ENCODE measurements at places on chromosomes 2 and 18.

DNA sequence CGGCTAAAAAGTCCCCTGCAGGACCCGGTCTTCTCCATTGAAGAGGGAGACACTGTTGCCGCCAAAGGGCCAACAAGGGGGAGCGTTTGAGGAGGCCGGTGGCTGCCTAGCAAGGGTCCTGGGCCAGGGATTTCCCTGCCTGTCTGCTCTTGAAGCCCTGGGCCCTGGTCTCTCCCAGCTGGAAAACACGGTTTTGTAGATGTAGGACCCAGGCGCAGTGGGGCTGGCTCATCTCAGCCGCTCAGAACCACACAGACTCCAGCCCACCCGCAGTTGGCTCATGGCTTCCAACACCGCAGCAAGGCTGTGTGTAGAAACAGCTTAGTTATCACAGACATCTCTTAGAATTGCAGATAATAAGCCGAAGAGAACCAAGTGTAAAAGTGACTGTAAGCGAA lies 57.1 kb upstream of the TWIST2 start:
- no peak for DNase-seq

DNA sequence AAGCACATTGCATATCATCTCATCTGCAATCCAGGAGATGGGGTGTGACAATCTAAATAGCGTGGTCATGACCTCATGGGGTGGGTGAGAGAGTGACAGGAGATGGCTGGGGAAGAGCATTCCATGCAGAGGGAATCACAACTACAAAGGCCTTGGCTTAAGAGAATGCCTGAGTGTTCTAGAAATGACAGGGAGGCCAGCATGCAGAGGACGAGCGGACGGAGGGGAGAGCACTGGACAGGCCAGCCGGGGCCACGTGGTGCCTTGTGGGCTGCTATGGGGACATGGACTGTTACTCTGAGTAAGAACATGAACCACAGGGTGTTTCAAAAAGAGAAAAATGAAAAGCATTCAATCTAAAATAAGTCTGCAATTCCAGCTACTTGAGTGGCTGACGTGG lies 117.9 kb upstream of the ODC1 start:
- no peak for DNase-seq

- no peak for DNase-seq
Measured at GRCh38 chr2:168198476-168199207, 48.8 kb downstream of the STK39 start.

GRCh38 chr2:219514196-219514761 lies at the start of gene ASIC4:
Gene ASIC4, plus strand, starts transcription at chr2:219514482. Its CDS starts 243 bp downstream, at chr2:219514725.
- DNase-seq: no peak

DNA sequence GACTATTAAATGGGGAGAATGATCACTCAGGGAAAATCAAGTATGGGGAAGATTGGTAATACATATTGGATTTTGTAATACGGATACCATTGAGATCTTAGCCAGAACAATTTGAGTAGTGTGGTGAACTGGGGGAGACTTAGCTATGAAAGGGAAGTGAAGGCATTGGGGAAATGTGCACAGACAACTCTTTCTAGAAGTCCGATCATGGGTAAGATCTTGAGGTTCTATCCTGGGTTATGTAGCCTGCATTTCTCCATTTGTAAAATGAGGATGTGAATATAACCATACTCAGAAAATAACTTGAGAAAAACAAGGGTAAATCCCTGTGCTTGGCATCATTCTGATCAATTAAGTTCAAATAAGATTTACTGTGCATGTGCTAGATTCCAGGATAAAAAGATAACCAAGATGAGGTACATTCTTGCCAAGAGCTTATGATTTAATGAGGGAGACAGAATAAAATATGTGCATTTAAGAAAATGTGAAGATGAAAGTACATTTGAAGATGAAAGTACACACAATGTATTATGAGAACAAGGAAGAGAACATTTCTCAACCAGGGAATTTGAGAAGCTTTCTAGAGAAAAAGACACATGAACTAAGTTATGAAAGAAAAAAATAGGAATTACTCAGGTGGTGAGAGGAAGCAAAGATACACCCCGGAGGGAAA lies 49.5 kb downstream of the SLC40A1 start:
- DNase-seq: no peak

DNA sequence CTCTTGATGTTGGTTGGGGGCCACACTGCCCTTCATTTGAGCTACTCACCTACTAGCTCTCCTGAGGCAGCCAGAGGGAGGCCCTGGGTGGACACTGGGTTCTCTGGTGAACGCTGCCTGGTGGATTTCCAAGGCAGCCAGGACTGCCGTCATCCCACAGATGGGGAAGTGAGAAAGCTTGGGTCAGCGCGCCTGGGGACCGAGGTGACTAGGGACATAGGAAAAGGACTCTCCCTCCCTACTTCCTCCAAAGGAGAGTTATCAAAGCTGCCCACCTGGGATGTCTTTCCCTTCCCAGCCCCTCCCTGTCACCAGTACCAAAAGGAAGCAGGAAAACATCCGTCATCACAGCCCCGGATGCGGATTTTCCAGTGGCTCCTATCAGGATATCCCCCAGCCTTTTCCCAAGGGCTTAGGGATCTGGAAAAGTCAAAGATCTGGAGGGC lies 3.8 kb upstream of the SEMA4C start:
- no peak for DNase-seq

DNA sequence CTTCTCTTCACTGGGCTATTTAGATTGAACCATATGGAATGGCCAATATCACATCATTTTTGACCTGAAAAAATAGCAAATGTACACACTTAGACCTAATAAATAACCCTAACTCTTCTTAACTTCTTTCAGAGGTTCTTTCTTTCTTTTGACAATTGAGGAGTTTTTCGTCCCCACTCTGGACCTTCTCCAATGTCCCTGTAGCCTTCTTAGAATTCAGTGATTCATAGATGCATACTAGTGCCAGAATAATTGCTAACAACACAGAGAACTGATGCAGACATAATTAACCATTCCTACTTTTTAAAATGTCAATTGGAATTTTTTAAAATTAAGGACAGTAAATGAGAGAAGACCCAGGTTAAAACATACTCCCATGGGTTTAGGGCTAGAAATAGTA lies 20.0 kb downstream of the DAPL1 start:
- no peak for DNase-seq

- no peak for DNase-seq
Measured at GRCh38 chr2:100043891-100044255, 98.5 kb downstream of the AFF3 start.

GRCh38 chr18:23970161-23971096 lies 44.1 kb upstream of the TTC39C start:
- DNase-seq: peak; percentile 34

- DNase-seq: no peak
Measured at GRCh38 chr18:13270279-13270855, 51.8 kb downstream of the LDLRAD4 start.

DNA sequence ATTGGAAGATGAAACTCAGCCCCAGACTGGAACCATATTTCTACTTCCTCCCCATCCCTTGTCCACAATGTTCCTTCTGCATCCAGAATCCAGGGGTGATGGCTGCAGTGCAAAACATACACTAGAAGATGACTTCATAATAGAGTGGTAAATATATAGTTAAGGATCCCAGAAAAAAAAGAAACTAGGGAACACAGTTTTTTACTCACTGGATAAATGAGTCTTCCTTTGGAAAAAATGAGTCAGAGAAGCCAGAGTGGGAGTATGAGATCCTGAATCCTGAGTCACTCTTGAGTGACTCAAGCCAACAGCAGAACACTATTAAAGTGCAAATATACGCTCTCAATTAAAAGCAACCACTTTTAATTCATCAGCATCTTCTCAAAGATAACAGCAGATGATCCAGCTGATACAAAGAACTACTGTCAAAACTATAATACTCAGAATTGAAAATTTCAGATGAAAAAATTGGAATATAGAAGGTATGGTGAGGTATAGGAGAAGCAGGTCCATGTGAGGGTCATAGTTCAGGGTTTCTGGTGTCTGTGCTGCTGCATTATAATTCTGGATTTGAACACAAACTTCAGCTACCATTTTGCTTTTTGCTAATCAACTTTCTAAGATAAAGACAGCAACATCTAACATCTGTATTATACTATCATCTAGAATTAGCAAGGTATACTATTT lies 987.2 kb upstream of the CDH2 start:
- DNase-seq: no peak

- DNase-seq: no peak
Measured at GRCh38 chr18:65788373-65788772, 37.6 kb downstream of the CDH7 start.

DNA sequence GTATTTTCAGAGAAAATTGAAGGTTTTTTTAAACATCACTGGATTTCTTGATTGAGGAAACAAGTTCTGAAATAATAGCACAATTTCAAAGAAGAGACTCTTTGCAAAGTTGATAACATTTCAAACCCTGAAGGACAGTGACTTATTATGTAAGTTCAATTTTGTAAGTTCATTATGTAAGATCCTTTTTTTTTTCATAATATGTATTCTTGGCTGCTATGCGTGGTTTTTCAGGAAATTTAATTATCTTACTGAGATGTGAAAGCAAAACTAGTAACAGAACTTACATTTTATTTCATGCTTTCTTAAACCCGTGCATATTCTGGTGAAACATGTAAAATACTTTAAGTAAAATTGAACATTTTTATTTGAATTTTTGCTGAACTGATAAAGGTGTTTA lies 65.4 kb downstream of the RIF1 start:
- DNase-seq: no peak

DNA sequence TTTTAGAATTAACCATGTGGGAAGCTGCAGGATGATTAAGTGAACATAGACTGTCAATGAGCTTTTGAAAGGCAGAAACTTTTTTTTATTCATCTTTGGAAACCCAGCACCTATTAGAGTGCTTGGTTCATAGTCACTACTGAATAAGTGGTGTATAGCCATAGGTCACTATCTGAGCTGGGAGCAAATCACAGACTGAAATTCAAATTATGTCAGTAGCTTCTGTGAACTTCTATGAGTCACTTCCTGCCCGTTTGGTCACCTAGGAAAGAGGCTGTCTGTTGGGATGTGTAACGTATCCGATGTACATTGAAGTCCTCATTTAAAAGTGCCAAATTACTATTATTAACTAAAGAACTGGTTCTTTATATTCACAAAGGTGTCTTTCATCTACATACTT lies 20.5 kb upstream of the SLC40A1 start:
- no peak for DNase-seq

DNA sequence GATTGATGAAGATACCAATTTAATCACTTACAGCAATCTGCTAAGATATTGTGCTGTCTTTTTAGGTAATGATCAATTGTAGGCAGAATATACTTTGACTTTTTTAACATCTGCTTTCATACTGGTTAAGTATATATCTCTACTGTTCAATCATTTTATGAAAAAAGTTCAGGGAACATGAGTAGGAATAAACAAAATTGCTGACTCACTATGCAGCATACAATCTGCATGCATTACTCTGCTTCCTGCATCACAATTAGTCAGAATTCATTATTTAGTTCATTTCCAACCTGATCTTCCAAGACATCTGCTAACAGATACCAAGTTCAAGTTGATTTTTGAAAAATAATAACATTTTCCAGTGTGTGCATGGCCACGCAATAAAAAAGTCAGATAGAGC lies 1430.4 kb upstream of the LRRTM1 start:
- DNase-seq: no peak

DNA sequence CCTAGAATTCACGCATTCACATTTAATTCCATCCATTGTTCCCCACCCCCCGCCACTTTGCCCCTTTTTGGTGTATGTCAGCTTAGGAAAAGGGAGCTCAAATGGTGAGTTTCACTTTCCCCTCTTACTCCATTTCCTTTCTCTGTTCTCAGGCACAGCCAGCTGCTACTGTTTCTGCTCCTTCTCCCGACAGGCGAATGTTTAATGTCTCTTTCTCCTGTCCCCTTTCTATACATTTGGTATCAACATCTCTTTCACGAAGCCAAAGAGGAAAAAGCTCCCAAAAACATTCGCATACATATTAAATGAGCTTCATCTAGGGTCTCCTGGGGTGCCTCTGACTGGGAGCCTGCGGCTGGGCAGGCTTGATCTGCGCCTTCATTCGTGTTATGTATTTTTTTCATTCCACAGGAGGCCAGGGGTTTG lies 124.2 kb upstream of the SATB2 start:
- DNase-seq: no peak

- DNase-seq: no peak
Measured at GRCh38 chr2:183224948-183225347, 100.7 kb downstream of the NUP35 start.

DNA sequence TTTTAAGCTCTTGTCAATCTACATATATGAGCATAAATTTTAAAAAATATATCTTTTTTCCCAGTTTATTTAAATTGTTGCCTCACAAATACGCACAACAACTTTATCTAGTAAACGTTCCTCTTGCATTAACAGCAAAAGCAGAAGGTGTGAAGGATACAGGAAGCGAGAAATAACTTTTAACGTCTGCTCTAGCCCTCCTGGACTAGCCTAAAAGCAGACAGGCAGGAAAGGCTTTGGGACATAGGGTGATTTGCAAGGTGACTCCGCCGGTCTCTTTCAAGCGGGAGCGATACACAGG lies 434 bp upstream of the DUSP19 start:
- no peak for DNase-seq

- DNase-seq: no peak
Measured at GRCh38 chr2:239768907-239769553, 256.1 kb downstream of the NDUFA10 start.

DNA sequence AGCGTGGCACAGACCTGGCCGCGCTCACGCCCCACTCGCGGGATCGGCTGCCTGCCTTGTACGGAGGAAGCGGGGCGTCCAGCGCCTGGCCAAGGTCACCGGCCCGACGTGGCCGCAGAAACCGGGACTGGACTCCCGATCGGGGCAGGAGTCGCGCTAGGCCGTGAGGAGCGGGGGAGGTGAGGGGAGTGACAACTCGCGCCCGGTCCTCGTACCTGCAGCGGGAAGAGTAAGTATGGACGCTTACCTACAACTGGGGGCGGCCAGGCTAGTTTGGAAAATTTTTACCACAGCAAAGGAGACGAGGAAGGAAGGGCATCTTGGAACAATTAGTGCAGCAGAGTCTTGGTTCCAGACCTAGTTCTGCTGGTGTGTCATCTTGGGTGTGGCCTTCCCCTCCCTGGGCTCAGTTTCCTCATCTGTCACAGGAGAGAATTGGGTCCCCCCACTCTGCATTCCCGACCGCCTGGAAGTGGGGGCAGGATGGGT lies 693 bp downstream of the UBE2F start:
- no peak for DNase-seq

DNA sequence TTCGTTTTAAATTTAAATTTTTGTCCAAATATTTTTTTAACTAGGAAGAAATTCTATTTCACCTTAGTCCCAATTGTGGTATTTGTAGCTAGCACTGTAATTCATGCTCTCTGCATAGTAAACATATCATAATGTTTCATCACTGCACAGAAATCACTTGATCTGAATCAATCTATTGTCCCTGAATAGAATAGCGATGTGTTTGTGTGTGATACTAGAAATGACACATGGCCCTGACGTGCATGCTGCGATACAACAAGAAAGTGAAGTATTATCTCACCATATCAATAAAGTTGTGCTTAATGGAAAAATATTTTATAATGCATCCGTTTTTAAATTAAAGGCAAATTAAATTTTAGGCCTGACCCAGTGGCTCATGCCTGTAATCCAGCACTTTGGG lies 10.0 kb downstream of the TTL start:
- no peak for DNase-seq

- no peak for DNase-seq
Measured at GRCh38 chr2:120241684-120242083, 11.0 kb upstream of the RALB start.

Measured in stimulated activated CD8-positive, alpha-beta memory T cell treated with anti-CD3 and anti-CD28 coated beads, Interleukin-4, amount 100 ng/mL, for 4 hours (primary cell).